Immature natural killer cell (primary cell): ENCODE measurements at places on chromosomes 3 and 15. TPM values are rescaled to one million over a fixed set of nuclear protein-coding genes. Genes with fewer than 3 reads are reported as not detected.

GRCh38 chr3:90091549-90091948 lies 984.1 kb downstream of the EPHA3 start:
- H3K4me1 ChIP-seq: no peaks in the 10 kb centered on the region
- H3K27ac ChIP-seq: no peak overlapping the region
- H3K27me3 ChIP-seq: no peaks in the 10 kb centered on the region

DNA sequence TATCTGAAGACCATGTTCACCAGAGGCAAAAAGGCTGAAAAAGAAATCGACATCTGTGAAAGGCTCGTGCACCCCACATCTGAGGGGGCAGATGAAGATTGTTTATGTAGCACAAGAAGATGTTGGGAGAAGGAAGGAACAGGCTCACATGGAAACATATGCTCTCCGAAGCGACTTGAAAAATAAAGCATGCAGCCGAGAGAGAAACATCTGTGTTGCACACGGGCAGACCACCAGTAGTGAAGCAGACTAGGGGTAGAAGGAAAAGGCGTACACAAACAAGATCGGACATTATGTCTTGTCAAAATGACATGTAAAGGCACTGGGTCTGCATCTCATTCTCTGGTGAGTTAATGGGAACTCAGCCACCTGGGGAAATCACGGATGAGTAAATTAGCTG lies 356.5 kb downstream of the ZIC4 start:
- no peak overlapping the region for H3K27ac ChIP-seq
- H3K36me3 ChIP-seq: no peaks in the 10 kb centered on the region
- no peaks in the 10 kb centered on the region for H3K27me3 ChIP-seq

- no peak overlapping the region for H3K4me3 ChIP-seq
- DNase-seq: no peak
- H3K27me3 ChIP-seq: peaks cover 14% of the 10 kb centered on the region
Observed at GRCh38 chr3:127964053-127964452, 49.0 kb downstream of the KBTBD12 start.

- peak overlapping the region; percentile 51 for H3K4me3 ChIP-seq
- no peak overlapping the region for H3K27ac ChIP-seq
- H3K27me3 ChIP-seq: peaks cover 17% of the 10 kb centered on the region
Observed at GRCh38 chr15:66252685-66253417, 699 bp downstream of the MEGF11 start.

GRCh38 chr3:11221818-11222415 lies 50.3 kb upstream of the ATG7 start:
- DNase-seq: no peak
- no peaks in the 10 kb centered on the region for H3K4me1 ChIP-seq
- no peak overlapping the region for H3K27ac ChIP-seq
- no peaks in the 10 kb centered on the region for H3K36me3 ChIP-seq
- no peak overlapping the region for H3K4me3 ChIP-seq
- peaks cover 3% of the 10 kb centered on the region for H3K27me3 ChIP-seq

DNA sequence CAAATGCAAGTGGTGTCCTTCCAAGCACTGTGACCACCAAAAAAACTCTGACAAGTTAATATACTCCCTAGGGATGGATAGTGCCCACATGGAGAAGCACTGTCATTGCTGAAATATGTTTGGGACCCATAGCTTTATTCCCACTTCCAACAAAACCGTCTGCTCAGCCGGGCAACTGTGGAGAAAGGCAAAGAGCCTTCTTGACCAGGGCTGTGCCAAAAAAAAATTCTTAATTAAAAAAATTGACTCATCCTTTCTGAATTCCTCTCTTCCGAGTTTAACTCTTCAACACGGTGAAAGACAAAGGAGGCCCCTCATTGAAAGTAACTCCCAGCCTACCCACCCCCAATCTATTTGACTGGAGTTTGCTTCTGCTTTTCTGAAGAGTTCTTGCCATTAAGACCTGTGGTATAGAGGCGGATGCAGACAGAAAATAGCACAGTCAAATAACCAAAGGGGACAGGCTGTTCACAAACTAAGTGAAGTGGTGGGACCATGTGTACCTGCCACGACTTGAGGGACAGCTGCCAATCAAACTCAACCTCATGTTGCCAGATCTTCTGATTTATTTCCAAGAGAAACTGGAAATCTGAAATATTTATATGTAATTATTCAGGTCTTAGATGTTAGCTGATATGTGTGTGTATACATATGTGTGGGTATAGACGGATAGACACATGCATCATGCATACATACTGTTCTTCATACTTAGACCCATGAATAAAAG lies 135.4 kb upstream of the PFN2 start:
- H3K4me3 ChIP-seq: no peak overlapping the region
- no peaks in the 10 kb centered on the region for H3K36me3 ChIP-seq
- no peak overlapping the region for H3K27ac ChIP-seq
- DNase-seq: no peak
- peaks cover 8% of the 10 kb centered on the region for H3K27me3 ChIP-seq
- H3K4me1 ChIP-seq: no peaks in the 10 kb centered on the region

- DNase-seq: no peak
- no peaks in the 10 kb centered on the region for H3K27me3 ChIP-seq
- no peak overlapping the region for H3K27ac ChIP-seq
Observed at GRCh38 chr3:89238846-89239245, 131.4 kb downstream of the EPHA3 start.

DNA sequence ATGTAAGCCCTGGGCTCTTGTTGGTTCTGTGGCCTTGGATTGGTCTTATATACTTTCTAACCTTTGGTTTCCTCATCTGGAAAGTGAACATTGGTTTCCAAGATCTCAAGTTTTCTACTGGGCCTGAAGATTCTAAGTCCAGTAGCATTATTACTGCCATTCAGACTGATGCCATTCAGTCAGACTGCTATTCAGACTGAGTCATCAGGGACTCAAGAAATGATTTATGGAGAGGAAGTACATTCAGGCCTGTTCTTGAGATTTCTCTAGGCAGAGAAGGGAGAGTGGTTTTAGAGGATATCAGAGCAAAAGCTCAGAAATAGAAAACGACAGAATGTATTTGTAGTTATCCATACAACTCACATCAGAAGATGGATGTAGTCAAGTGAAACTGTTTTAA lies 557.2 kb downstream of the NR2F2 start:
- H3K27me3 ChIP-seq: peaks cover 4% of the 10 kb centered on the region
- H3K4me1 ChIP-seq: peaks cover 19% of the 10 kb centered on the region
- DNase-seq: no peak
- no peak overlapping the region for H3K27ac ChIP-seq
- H3K4me3 ChIP-seq: no peak overlapping the region
- no peaks in the 10 kb centered on the region for H3K36me3 ChIP-seq

GRCh38 chr3:69410301-69410700 lies 24.4 kb upstream of the FRMD4B start:
- H3K36me3 ChIP-seq: no peaks in the 10 kb centered on the region
- no peak overlapping the region for H3K4me3 ChIP-seq
- no peak overlapping the region for H3K27ac ChIP-seq
- peak; percentile 47 for DNase-seq

The REC114 gene
- not detected for polyA plus RNA-seq

DNA sequence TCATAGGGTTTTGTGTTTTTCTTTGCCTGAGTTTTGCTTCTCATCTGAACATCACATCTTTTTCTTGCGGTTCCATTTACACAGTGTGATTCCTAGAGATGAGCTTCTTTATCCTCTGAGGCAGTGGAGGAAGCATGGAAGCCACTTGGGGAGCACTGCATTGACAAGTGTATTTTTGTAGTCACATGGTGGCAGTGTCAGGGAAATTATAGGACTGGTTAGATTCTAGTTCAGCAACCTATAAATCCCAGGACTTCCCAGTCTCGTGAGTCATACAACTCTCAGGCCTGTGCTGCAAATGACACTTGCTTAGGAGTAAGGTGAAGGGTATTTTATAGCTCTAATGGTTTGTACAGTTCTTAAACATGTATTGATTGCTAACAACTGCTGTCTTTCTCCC lies 58.4 kb downstream of the RBM6 start:
- H3K27ac ChIP-seq: no peak overlapping the region
- no peak for DNase-seq
- H3K36me3 ChIP-seq: peaks cover 16% of the 10 kb centered on the region
- no peaks in the 10 kb centered on the region for H3K27me3 ChIP-seq
- H3K4me1 ChIP-seq: peaks cover 11% of the 10 kb centered on the region
- no peak overlapping the region for H3K4me3 ChIP-seq

The CCR3 gene
- polyA plus RNA-seq: not detected

- H3K36me3 ChIP-seq: no peaks in the 10 kb centered on the region
- peaks cover 51% of the 10 kb centered on the region for H3K4me1 ChIP-seq
- DNase-seq: no peak
- no peak overlapping the region for H3K27ac ChIP-seq
- no peak overlapping the region for H3K4me3 ChIP-seq
- no peaks in the 10 kb centered on the region for H3K27me3 ChIP-seq
Observed at GRCh38 chr3:196122688-196123046, 40.8 kb upstream of the TFRC start.

- H3K36me3 ChIP-seq: peaks cover 24% of the 10 kb centered on the region
- peak overlapping the region; percentile 43 for H3K4me3 ChIP-seq
- DNase-seq: peak; percentile 57
- peaks cover 25% of the 10 kb centered on the region for H3K4me1 ChIP-seq
- H3K27ac ChIP-seq: peak overlapping the region; percentile 41
Observed at GRCh38 chr3:112847692-112848091, 1.0 kb upstream of the CD200R1L start.

The LXN gene
- 9.5 TPM for polyA plus RNA-seq

GRCh38 chr15:48842501-48842900 lies 31.6 kb upstream of the CEP152 start:
- no peak overlapping the region for H3K27ac ChIP-seq
- no peaks in the 10 kb centered on the region for H3K36me3 ChIP-seq
- no peak for DNase-seq
- no peak overlapping the region for H3K4me3 ChIP-seq

DNA sequence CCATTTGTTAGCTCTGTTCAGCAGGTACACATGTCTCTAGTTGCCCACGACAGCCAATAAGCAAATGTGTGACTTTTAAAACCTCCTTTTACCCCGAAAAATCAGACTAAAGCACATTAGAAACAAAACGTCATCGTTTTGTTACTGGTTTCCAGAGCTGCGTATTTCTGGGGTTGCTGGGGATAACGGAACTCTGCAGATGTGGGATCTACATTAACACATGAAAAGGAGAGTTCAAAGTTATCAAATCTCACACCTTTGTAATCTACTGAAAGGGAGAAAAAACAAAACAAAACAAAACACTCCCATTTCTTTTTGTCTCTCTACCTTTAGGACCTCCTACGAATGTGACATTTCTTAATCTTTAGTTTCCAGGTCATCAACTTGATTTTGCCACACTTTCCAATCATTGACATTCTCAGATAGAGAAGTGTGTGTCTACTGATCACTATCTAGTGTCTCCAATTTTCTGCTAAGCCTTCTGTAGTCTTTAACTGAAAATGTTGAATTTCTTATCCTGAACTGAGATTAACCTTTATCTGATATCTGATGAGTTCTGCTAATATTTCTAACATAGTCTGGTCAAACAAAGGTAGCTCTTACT lies 93.0 kb upstream of the TSPAN3 start:
- H3K27ac ChIP-seq: peak overlapping the region; percentile 91
- peaks cover 2% of the 10 kb centered on the region for H3K27me3 ChIP-seq
- peaks cover 69% of the 10 kb centered on the region for H3K4me1 ChIP-seq
- peak; percentile 38 for DNase-seq
- no peaks in the 10 kb centered on the region for H3K36me3 ChIP-seq

DNA sequence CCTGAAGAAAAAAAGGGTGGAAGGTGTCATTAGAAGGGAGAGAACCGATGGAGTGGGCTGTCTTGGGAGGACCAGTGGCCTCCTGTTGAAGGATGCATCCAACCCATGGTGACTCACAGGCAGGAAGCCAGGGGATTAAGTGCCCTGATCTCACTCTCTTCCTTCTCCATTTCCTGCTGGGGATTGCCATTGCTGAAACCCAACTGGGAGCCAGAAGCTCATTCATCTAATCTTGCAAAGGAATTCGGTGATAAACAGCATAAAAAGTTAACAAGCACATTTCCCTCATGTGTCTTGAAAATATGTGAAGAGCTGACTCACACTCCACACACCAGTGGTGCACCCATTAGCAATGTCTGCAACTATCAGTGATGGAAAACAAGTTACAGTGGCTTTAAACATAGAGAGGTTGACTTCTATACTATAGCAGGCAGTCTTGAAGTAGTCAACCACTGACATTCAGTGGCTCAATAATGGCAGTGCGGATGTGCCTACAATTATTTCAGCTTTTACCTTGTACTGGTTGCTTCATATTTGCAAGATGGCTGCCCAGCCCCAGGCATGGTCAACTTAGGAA lies 12.8 kb upstream of the CSRNP1 start:
- no peaks in the 10 kb centered on the region for H3K4me1 ChIP-seq
- no peak overlapping the region for H3K27ac ChIP-seq
- H3K27me3 ChIP-seq: no peaks in the 10 kb centered on the region
- H3K4me3 ChIP-seq: no peak overlapping the region
- DNase-seq: no peak

The ROBO2 gene
- not detected for polyA plus RNA-seq

The PRICKLE2 gene
- 0.64 TPM for polyA plus RNA-seq

GRCh38 chr3:138686771-138687221 lies 78.2 kb downstream of the FAIM start:
- H3K36me3 ChIP-seq: peaks cover 6% of the 10 kb centered on the region
- H3K27ac ChIP-seq: peak overlapping the region; percentile 80
- H3K4me3 ChIP-seq: peak overlapping the region; percentile 42
- peaks cover 3% of the 10 kb centered on the region for H3K27me3 ChIP-seq
